ENCODE measurements at places on chromosomes 11 and 22.
A peak's percentile ranks its signal among the peaks of the same experiment; 100 is the strongest.

GRCh38 chr22:37428649-37429586 lies 1.6 kb upstream of the ELFN2 start:
- DNase-seq, result peak; percentile 64

- DNase-seq, result no peak
Measured at GRCh38 chr11:5516599-5516998, at the start of gene UBQLNL. UBQLNL (minus strand) TSS chr11:5516699; CDS start chr11:5516441, 258 bp downstream.

DNA sequence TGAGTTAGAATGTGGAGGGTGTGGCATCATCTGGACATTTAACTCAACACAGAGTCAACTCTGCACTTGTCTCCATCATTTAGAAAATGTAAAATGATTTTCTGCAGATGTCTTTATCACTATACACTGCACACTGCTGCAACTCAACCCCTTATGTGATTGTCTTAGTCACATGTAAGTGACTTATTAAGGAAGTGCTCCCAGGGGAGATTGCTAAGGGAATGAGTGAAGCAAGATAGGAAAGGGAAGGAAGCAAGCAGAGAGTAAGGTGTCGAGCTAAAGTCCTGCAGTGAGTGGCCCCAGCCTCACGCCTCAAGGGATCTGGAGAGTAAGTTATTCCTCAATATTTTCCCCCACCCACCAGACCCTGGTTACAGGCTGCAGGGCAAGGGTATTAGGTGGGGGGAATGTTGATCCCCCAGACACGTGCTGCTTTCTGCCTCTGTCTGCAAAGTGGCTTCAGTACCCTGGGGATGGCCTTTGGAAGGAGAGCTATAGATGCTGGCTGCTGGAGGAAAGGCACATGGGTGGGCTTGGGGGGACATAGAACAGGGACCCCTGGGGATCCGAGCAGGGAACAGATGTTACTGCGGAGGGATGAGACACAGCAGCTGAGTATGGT lies 7.2 kb upstream of the CBX6 start:
- no peak for DNase-seq

DNA sequence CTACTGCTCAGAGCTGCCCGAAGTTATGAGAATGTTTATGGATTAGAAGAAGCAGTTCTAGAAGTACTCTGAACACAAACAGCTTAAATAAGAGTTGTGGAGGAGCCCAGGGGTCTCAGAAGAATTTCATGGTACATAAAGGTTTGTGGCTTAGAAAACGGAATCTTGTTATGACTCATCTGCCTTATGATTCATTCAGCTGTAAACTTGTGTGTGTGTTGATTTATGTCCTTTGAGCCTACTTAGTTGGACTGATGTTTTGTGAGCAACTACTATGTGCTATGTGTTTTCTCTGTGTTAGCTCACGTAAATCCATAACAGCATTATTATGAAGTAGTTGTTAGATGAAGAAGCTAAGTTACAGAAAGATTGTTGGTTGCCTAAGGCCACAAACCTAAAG lies 203.7 kb downstream of the PGR start:
- DNase-seq, result no peak

DNA sequence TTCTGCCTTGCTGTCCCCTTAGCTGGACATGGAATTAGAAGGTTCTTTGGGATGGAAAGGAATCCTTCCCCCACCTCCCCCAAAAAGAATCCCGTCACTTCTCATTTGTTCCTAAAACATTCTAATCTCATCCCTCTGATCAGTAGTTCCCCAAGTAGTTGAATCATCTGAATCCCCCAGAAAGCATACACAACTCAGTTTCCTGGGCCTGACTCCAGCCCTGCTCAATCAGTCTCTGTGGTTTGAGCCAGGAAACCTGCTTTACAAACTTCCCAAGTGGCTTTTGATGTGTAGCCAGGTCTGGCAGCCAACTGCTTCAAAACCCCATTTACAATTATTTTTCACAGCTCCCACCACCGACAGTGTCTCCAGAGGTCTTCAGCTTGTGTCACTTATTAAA lies 20.2 kb downstream of the C22orf31 start:
- DNase-seq, result no peak

Data from activated T-cell treated with anti-CD3 and anti-CD28 coated beads, Interleukin-2, amount 50 U/mL, for 72 hours (primary cell).